Airway epithelial cell (primary cell): ENCODE measurements at places on chromosomes 13 and 19. TPM values are rescaled to one million over a fixed set of nuclear protein-coding genes. Genes with fewer than 3 reads are reported as not detected.

CABP5 gene
- not detected in 2 replicates for total RNA-seq

ZNF555 gene
- 1.9 and 4.0 TPM in 2 replicates for total RNA-seq

CDX2 gene
- not detected in 2 replicates for total RNA-seq

OR10H1 gene
- total RNA-seq, result 0.21 TPM in 1 of 2 replicates, not detected in the other

WASF3 gene
- 3.3 and 5.0 TPM in 2 replicates for total RNA-seq

PINLYP gene
- 0.98 and 7.4 TPM in 2 replicates for total RNA-seq

HCN2 gene
- 0.63 and 0.98 TPM in 2 replicates for total RNA-seq

PCDH8 gene
- not detected in 2 replicates for total RNA-seq

DZIP1 gene
- 21.2 and 29.9 TPM in 2 replicates for total RNA-seq

CFD gene
- 3.5 and 6.6 TPM in 2 replicates for total RNA-seq

SIGLEC12 gene
- total RNA-seq, result not detected in 2 replicates

CEACAM20 gene
- total RNA-seq, result not detected in 2 replicates

ZNF578 gene
- total RNA-seq, result 0.14 and 0.35 TPM in 2 replicates

SIGLEC5 gene
- total RNA-seq, result not detected in 2 replicates

ZNF317 gene
- 12.6 and 18.8 TPM in 2 replicates for total RNA-seq

CEACAM19 gene
- total RNA-seq, result 4.4 and 7.8 TPM in 2 replicates

TNFSF13B gene
- total RNA-seq, result 0.14 TPM in 1 of 2 replicates, not detected in the other

EDNRB gene
- total RNA-seq, result 0.05 and 0.07 TPM in 2 replicates

CCNE1 gene
- total RNA-seq, result 12.0 and 15.9 TPM in 2 replicates

RASAL3 gene
- not detected in 2 replicates for total RNA-seq

ZNF554 gene
- total RNA-seq, result 2.2 and 4.0 TPM in 2 replicates

C19orf44 gene
- 0.42 and 1.7 TPM in 2 replicates for total RNA-seq

B3GNT8 gene
- total RNA-seq, result 5.9 and 7.5 TPM in 2 replicates

NLRP7 gene
- total RNA-seq, result not detected in 2 replicates

FRY gene
- 0.56 and 0.85 TPM in 2 replicates for total RNA-seq

FAM187B gene
- not detected in 2 replicates for total RNA-seq

ATP1A3 gene
- total RNA-seq, result 0.33 TPM in 1 of 2 replicates, not detected in the other

TMEM145 gene
- not detected in 2 replicates for total RNA-seq

ZNF628 gene
- 3.7 and 10.4 TPM in 2 replicates for total RNA-seq

GJA3 gene
- total RNA-seq, result 0.37 and 0.71 TPM in 2 replicates

ZNF524 gene
- total RNA-seq, result 27.2 and 31.9 TPM in 2 replicates

ZNF486 gene
- 3.6 and 7.3 TPM in 2 replicates for total RNA-seq

ZNF616 gene
- 3.5 and 5.6 TPM in 2 replicates for total RNA-seq

PEG3 gene
- total RNA-seq, result 0.23 and 0.56 TPM in 2 replicates

ZNF709 gene
- 0.23 and 0.56 TPM in 2 replicates for total RNA-seq

GJB6 gene
- 50.7 and 55.4 TPM in 2 replicates for total RNA-seq

CYP2F1 gene
- total RNA-seq, result 0.07 TPM in 1 of 2 replicates, not detected in the other

CLEC11A gene
- total RNA-seq, result 3.7 and 4.9 TPM in 2 replicates

IZUMO2 gene
- total RNA-seq, result not detected in 2 replicates

TMEM255B gene
- 0.42 and 1.7 TPM in 2 replicates for total RNA-seq

CYP4F12 gene
- total RNA-seq, result 0.49 and 0.65 TPM in 2 replicates

NLRP11 gene
- total RNA-seq, result not detected in 2 replicates

LAIR1 gene
- total RNA-seq, result not detected in 2 replicates

CCDC169 gene
- 0.46 and 1.2 TPM in 2 replicates for total RNA-seq

STOML3 gene
- total RNA-seq, result not detected in 2 replicates

PCSK4 gene
- 0.28 and 0.71 TPM in 2 replicates for total RNA-seq

ENOX1 gene
- 0.23 and 0.56 TPM in 2 replicates for total RNA-seq

CYP2A6 gene
- total RNA-seq, result not detected in 2 replicates

INAFM1 gene
- total RNA-seq, result 2.0 and 4.9 TPM in 2 replicates

RASL11A gene
- total RNA-seq, result 0.46 and 1.2 TPM in 2 replicates
